A549 treated with ZK216348 at 1 μM for 4 hours (cell line): ENCODE measurements at places on chromosomes 4 and X. TPM values are rescaled to one million over a fixed set of nuclear protein-coding genes. Genes with fewer than 3 reads are reported as not detected.

The BBS12 gene
- total RNA-seq = 1.7 to 3.3 TPM (median 2.7 TPM) in 5 replicates

The TCEAL6 gene
- total RNA-seq = not detected in 5 replicates

The SPANXD gene
- total RNA-seq = 0.46 TPM in 1 of 5 replicates, not detected in the others

The SRPX2 gene
- 2.4 to 5.3 TPM (median 3.3 TPM) in 5 replicates for total RNA-seq

The SMIM43 gene
- 0.13 to 0.33 TPM (median 0.25 TPM) in 4 of 5 replicates, not detected in the other for total RNA-seq

The NR3C2 gene
- not detected in 5 replicates for total RNA-seq

The PPARGC1A gene
- total RNA-seq = 0.05 to 0.11 TPM in 2 of 5 replicates, not detected in the others

The AFM gene
- not detected in 5 replicates for total RNA-seq

The COL4A6 gene
- total RNA-seq = 13.2 to 17.1 TPM (median 15.8 TPM) in 5 replicates

The GASK1B gene
- 0.15 to 0.73 TPM (median 0.28 TPM) in 5 replicates for total RNA-seq

The FNIP2 gene
- total RNA-seq = 3.3 to 6.3 TPM (median 4.4 TPM) in 5 replicates

The LRRC66 gene
- 0.13 to 0.21 TPM in 2 of 5 replicates, not detected in the others for total RNA-seq

The RAB41 gene
- total RNA-seq = not detected in 5 replicates

The HAND2 gene
- total RNA-seq = 0.12 to 0.62 TPM (median 0.31 TPM) in 5 replicates

The COL25A1 gene
- total RNA-seq = not detected in 5 replicates

The TLR2 gene
- total RNA-seq = 0.21 to 1.1 TPM (median 0.31 TPM) in 5 replicates
